ENCODE measurements at places on chromosomes 12 and 14.

DNA sequence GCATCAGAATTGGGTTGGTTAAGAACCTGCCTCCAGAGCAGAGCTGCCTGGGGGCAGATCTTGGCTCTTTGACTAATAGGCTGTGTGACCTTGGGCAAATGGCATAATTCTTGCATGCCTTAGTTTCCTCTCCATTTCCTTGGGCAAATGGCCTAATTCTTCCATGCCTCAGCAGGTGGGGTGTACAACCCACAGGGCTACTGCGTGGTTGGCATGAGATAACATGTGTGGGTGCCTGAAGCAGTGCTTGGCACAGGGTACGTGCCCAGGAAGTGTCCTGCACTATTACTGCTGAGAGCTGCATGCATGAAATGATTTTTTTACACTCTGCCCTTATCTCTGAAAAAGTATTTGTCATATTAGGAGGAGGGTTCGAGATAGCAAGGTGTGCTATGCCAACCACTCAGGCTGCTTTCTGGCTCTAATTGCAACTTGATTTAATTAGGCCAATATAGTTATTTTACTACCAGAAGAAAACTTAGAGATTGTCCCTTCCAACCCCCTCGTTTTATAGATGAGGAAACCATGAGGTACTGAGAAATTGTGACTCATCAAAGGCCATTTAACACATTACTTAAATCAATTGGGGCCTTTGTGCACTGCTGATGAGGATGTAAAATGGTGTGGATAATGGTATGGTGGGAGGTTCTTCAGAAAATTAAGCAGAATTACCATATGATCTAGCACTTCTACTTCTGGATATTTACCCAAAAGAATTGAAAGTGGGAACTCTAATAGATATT, 161.6 kb upstream of the HIF1A start:
- no peak for DNase-seq

- DNase-seq = no peak
Measured at GRCh38 chr12:131895640-131896079, 1.2 kb downstream of the ULK1 start.

- no peak for DNase-seq
Measured at GRCh38 chr14:44286201-44286600, 220.9 kb downstream of the FSCB start.

DNA sequence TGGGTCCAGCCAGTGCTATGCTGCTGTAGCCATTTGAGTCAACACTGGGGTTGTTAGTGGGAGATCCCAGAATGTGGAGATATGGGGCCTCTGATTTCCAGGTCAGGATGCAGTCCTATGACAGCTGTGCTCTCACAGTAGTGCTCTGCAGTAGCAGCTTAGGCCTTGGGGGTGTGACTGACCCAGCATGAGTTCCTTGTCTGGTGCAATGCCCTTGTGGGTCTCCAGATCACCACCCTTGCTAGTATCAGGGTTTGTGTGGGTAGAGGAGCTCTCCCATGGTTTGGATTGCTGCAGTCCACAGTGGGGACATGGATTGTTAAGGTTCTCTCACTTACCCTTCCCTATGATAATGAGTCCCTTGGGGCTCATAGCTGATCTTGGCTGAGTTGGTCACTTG, 113.7 kb downstream of the RAD51B start:
- DNase-seq = no peak
